ENCODE measurements at places on chromosomes 2 and 18.

DNA sequence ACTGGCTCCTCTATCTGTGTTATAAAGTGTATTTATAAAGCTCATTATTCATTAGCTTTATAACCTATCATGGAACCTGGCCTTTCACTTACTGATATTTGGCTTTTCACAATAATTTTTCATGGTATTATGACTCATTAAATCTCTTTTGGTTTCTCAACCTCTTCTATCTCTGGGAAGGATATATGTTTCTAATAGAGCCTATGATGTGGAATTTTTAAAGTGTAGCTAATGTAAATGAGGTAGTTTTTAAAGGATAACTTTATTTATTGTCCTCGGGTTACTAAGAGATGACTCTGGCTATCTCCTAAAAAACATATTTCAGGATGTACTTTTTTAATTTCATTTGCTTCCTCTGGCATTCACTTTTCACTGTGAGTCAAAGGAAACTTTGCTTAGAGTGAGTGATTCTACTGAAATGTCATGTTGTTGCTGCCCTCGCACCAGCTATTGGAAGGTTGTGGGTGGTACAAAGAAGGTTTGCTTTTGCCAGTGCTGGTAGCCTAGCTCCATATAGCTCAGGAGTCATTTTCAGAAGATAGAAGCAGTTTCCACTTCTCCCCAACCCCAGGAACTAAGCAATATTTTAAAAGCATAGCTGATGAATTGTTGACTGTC, 85.2 kb upstream of the RPE start:
- DNase-seq, result no peak

- no peak for DNase-seq
These were observed 1050.9 kb upstream of the LRRTM1 start for GRCh38 chr2:81355436-81355835.

GRCh38 chr2:162929571-162929970, 91.0 kb upstream of the KCNH7 start:
- no peak for DNase-seq

- DNase-seq, result no peak
These were observed 70.6 kb downstream of the GDF7 start for GRCh38 chr2:20737505-20737904.

DNA sequence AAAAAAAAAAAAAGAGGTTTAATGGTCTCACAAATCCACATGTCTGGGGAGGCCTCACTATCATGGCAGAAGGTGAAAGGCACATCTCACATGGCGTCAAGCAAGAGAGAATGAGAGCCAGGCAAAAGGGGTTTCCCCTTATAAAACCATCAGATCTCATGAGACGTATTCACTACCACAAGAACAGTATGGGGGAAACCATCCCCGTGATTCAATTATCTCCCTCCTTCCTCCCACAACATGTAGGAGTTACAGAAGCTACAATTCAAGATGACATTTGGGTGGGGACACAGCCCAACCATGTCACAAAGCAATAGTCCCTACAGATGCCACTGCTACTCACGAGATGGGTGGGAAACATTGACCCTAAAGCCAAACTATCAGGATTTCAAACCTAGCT, 392.7 kb upstream of the ID2 start:
- no peak for DNase-seq

GRCh38 chr2:35428548-35428947, 927.0 kb upstream of the CRIM1 start:
- no peak for DNase-seq

GRCh38 chr2:99695944-99696253, 206.1 kb upstream of the REV1 start:
- no peak for DNase-seq

DNA sequence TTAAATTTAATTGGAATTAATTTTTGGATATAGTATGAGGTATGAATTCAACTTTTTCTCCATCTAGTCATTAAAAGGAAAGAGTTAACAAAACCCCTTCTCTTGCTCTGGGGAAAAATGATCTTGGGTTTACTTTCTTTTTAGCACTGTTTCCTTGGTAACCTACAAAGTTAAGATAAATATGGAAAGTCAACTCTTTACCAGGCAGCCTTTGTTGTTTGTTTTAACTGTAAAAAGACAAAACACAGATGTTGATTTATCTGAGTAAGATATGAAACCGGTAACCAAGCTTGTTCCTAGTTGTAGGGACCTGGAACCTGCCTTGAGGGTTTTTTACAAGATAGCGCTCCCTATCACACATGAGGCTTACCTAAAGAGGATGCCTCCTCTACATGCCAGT, 10.1 kb upstream of the SANBR start:
- no peak for DNase-seq

DNA sequence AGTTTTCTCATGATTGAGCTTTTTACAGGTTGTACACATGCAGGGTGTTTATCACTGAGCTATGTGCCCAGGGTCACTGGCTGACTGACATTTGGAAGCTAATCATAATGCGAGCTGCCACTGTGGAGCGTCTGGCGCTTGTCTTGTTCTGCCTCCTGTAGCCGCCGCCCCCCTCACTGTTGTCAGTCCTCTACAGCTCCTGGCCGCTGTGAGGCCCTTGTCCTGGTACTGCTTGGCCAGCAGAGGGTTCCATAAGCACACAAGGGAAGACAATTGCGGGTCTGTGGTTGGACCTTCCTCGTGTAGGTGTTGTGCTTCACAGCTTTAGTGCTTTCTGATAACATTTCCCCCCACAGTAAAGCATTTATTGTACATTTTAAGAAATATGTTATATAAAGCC, 105.6 kb upstream of the LDLRAD4 start:
- no peak for DNase-seq

- DNase-seq, result no peak
These were observed 42.9 kb downstream of the QPCT start for GRCh38 chr2:37387148-37387835.

DNA sequence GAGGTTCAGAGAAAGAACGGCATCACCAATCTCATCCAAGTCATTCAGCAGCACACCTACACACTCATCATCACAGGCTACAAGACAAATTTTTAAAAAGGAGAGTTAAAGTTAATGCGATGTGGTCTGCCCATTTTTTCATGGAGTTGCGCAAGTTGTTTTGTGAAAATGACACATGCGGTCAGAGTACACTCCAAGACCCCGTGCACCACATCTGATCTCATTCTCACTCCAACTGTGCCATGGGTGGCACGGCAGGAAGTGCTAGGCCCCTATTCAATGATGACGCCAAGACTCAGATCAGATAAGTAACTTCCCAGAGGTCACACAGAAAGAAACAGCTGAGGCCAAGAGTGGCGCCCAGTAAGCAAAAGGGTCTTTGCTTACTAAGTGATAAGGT, 119.8 kb downstream of the LAMA1 start:
- no peak for DNase-seq

DNA sequence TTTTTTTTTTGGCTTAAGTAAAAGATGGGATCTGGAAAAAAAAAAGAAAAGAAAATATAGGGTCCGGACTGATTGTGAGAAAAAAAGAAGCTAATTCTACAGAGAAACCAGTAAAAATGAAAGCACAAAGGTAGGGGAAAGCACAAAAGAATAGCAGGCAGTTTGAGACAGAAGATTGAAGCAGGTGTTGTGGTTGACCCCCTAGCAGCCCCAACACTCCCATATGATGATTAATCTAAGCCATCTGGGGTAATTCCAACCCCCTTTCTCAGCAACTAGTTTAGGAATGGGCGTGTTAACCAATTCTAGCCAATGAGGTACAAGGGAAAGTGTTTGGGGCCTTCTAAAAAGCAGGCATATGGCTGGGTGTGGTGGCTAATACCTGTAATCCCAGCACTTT, 77.0 kb downstream of the MBD2 start:
- no peak for DNase-seq

- no peak for DNase-seq
These were observed 620 bp downstream of the SLC14A1 start for GRCh38 chr18:45724601-45725000.

GRCh38 chr18:63627819-63628218, 16.2 kb downstream of the SERPINB4 start:
- no peak for DNase-seq

DNA sequence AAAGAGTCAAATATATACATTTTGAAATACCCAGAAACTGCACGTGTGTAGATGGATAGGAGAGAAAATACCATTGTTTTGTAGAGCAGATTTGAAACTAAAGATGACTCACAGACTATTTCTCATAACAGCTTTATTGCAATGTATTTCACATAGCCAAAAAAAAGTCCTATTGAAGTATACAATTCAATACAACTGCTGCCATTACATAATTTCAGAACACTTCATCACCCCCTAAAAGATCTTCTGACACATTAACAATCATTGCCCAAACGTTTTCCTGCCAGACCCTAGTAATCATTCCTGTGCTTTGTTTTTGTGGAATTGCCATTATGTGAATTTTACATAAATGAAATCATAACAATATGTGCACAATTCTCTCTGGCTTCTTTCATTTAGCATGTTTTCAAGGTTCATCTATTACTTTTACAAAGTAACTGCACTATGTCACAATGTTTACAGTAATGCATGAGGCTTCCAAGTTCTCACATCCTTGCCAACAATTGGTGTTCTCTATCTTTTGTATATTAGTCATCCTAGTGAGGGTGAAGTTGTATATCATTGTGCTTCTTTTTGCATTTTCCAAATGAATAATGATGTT, 378.6 kb upstream of the CWC22 start:
- DNase-seq, result no peak

DNA sequence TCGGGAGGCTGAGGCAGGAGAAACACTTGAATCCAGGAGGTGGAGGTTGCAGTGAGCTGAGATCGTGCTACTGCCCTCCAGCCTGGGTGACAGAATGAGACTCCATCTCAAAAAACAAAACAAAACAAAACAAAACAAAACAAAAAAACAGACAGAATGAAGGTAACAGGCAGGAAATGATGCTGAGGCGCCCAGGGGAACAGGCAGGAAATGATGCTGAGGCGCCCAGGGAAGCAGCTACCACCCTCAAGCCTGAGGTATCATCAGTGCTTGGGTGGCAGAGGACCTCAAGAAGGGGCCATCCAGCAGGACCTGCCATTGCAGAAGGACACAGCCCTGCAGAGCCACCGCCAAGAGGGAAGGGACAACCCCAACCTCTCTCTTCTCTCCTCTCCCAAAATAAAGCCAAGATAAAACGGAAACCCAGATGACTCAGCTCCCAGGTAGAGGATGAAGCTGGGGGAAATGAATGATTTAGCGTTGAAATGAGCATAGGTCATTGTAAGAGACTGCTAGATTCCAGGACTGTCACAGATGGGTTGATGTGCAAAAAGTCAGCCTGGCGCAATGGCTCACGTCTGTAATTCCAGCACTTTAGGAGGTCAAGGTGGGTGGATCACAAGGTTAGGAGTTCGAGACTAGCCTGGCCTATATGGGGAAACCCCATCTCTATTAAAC, 19.3 kb downstream of the SOWAHC start:
- no peak for DNase-seq

- no peak for DNase-seq
These were observed 34.1 kb downstream of the EEF1B2 start for GRCh38 chr2:206193671-206194357.

- DNase-seq, result no peak
These were observed 42.7 kb downstream of the MAL start for GRCh38 chr2:95068256-95068655.

- no peak for DNase-seq
These were observed 81.8 kb downstream of the FAM168B start for GRCh38 chr2:131011486-131011885.

GRCh38 chr18:8516371-8517250, 92.6 kb upstream of the RAB12 start:
- no peak for DNase-seq

DNA sequence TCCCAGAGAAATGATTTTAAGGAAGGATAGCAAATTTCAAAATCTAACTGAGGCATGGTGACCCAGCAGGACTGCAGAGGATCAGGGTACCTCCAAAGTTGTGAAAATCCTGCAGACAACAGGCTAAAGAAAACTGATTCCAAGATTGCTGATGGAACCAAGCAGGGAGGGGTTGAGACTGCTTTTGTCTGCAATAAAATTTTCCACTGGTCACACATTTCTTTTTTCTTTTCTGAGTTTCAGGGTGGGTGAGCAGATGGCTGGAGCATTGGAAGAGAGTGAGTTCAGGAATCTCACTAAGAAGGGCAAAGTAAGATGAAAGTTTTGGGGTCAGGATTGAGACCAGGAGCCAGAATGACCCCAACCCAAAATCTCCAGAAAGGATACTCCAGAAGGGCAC, 321.0 kb downstream of the TNS1 start:
- DNase-seq, result no peak

GRCh38 chr18:56306797-56307196, 331.6 kb downstream of the TXNL1 start:
- DNase-seq, result no peak

DNA sequence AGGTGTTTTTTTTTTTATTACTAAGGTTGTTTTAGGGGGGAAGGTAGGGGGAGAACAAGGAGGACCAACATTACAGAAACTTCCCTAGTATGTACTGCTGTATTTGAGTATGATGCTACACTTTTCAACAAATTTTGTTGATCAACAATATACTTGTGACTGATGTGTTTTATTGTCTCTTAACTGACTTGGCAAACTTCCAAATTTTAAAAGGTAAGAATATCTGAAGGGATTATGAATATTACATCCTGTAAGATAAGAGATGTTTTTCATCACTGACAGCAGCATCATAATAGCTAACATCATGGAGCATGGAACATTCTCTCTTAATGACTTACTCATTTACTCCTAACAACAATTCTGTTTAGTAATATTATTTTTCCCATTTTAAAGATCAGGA, 86.0 kb upstream of the KIF5C start:
- no peak for DNase-seq

DNA sequence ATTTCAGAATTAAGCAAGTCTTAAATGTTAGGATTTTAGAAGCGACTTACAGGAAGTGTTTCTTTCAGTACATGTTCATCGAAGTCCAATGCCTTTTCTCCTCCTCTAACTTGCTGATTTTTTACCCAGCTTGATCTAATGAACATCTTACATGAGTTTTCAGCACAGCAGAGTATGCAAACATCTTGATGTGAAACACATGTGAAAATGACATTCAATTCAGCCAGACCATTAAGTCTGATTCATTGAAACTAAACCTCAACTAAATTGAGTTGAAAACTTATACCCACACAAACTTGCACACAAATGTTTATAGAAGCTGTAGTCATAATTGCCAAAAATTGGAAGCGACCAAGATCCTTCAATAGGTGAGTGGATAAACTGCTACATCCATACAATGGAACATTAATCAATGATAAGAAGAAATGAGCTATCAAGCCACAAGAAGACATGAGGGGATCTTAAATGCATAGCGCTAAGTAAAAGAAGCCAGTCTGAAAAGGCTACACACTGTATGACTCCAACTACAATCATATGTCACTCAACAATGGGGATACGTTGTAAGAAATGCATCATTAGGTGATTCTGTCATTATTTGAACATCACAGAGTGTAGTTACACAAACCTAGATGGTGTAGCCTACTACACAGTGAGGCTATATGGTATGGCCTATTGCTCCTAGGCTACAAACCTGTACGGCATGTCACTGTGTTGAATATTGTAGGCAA, 18.5 kb downstream of the PSTPIP2 start:
- no peak for DNase-seq

DNA sequence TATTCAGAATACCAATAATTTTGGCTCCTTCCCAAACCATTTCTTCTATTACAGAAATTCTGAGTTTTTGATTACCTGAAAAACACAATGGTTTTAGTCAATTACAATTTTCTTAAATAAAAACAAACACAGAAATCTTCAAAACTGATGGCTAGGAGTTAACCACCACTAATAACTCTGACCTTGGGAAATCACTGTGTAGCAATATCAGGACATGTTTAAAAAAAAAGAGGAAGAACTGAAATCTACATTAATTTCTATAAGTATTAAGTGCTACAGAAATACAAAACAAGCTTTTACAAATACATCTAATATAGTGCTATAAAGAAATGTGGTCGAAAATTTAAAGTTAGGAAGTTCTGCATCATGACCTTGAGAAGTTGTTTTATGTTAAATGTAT, 14.9 kb downstream of the L3MBTL4 start:
- DNase-seq, result no peak
